Endothelial cell (in vitro differentiated cells): ENCODE measurements at places on chromosomes 11 and 22.

GRCh38 chr11:78228467-78228866, 39.7 kb downstream of the USP35 start:
- DNase-seq = peak; percentile 51

GRCh38 chr11:61477727-61478148, 30.8 kb upstream of the LRRC10B start:
- DNase-seq = peak; percentile 69

DNA sequence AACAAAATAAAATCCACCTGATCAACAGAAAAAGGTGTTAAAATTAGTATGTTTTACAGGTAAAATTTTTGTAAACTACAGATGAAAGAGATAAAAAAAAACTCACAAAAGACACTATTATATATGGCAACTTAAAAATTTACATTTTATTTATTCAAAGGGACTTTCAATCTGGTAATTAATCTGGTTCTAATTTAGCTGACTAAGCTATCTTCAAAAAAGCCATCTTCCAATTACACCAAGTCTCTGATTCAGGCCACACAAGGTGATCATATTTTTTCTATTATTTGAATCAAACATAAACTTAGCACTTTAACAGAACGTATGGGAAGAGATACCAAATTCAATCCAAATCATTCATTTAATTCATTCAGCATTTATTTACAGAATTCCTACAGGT, 7.6 kb downstream of the MRE11 start:
- DNase-seq = no peak

DNA sequence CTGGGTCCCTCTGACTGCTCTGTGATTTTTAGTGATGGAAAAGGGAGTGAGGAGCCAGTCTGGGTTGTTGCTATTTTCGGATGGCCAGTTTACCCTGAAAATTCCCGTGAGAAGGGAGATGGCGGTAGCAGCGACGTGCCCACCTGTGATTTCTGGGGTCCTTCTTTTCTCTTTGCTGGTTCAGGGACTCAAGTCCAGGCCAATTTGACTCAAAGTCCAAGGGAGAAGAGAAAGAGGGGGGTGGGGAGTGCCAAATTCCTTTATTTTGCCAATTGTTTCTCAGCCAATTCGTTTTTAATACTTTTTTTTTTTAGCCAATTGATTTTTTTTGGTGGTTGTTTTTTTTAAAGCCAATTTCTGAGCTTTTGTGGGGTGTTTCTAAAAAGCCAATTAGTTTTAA, 6.9 kb downstream of the IGF2 start:
- DNase-seq = no peak

DNA sequence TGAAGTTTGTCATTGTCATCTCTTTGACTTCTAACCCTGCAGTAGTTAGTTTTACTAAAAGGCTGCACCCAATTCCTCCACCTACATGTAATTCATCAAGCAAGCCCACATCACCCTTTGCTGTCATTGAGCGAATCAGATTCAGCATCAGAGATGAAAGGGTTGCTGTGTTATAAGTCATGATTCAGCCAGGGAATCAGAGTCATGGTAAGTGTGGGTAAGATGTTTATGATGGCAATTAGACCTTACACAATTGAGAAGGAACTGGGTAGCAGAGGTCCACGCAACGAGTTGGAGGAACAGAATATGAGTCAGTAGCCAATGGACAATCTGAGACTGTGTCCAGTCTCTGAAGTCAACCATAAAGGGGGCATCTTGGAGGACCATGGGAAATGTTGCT, 162.8 kb upstream of the SNX19 start:
- no peak for DNase-seq

- DNase-seq = no peak
Measured at GRCh38 chr11:27300974-27301373, 62.0 kb downstream of the CCDC34 start.

- no peak for DNase-seq
Measured at GRCh38 chr22:38223289-38223960, 21.6 kb downstream of the MAFF start.

DNA sequence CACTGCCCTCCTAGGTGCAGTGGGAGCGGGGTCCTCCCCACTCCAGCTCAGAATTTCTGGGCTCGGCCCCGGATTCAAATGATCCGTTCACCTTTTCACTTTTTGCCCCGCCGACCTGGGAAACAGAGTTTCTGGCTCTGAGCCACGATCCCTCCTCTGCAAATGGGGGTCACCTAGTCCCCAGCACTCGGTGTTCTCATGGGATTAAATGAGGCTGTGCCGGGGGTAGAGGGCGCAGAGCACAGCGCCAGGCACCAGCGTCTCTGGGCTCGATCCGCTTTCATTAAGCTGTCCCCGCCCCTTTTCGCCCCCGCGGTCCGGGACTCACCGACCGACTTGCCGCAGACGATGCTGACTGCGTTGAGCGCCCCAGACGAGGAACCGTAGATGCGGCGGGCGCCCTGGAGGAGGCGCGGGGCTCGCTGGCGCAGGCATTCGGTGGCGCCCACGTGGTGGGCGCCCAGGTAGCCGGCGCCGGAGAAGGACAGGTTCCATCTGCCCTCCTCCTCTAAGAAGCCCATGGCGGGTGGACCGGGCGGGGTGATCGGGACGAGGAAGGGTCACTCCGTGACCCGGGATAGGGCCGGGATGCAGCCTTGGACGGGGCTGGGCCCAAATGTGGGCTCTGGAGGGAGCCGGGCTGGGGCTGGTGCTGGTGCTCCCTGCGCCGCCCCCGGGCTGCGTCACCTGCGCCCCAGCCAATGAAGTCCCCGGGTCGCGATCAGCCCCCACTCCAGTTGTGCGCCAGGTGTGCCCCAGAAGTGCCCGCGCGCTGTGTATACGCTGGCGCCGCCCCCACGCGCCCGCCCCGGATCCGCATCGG, at the start of gene PNPLA5:
Gene PNPLA5 (minus strand): TSS at position 654 of the 823 bp plus-strand sequence. CDS start 133 bp downstream, at position 521.
- no peak for DNase-seq

GRCh38 chr11:130451231-130452019, 3.0 kb downstream of the ADAMTS15 start:
- DNase-seq = no peak

GRCh38 chr11:32894149-32894827, 1.7 kb downstream of the QSER1 start:
- DNase-seq = peak; percentile 22

- DNase-seq = no peak
Measured at GRCh38 chr11:125925247-125925740, 20.6 kb upstream of the VSIG10L2 start.

GRCh38 chr11:128351168-128351567, 236.2 kb downstream of the ETS1 start:
- no peak for DNase-seq

- no peak for DNase-seq
Measured at GRCh38 chr22:40721266-40721665, 42.0 kb downstream of the MCHR1 start.

DNA sequence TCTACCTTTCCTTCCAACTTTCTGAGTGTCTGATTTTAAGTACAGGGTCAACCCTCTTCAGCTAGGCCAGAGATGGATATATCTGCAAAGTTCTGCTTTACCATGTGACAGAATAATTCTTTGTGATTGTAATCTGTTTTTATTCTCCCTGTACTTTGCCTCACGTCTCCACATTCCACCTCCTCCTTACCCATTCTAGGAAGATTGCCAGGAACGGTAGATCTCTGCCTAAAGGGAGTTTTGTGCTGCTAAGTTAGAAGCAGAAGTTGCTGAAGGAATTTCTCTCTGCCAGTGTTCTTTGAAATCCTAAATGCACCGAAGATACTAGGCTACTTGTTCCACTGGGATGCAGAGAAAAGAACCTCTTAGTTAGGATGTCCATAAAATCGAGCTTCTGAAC, 20.7 kb upstream of the FAM181B start:
- no peak for DNase-seq

DNA sequence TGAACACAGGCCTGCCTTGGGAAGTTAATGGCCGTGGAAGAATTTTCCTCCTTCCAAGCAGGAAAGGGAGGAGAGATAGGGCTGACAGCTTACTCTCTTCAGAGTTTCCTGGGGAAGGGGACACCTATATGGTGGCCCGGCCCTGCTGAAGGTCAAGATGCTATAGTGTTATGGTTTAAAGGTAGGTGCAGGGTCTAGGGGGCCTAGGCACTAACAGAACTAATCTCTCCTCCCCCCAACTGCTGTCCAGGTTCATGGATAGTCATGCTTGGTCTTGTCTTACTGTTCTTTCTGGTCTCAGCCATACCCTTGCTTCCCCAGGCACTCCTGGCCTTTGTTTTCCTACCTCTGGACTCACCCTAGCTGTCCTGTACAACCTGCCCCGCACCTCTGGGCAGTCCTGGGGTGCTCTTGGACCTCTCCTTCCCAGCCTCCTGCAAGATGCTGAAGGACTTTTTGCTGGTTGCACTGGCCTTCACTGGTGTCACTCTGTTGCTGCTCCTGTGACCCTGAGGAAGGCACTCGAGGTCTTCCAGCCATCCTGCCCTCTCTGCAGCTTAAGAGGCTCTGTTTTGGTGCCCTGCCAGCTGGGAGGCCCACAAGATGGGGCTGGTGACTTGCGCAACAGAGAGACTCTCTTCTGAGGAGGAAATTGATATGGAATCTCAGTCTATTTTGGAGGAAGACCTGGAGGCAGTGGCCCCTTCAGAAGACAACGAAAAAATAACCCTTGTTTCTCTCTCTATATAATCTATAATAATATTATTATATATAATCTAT, 17.9 kb downstream of the SEC14L3 start:
- DNase-seq = peak; percentile 30

- DNase-seq = no peak
Measured at GRCh38 chr11:129698212-129698611, 117.4 kb upstream of the TMEM45B start.

GRCh38 chr11:33926671-33927552, 35.0 kb upstream of the LMO2 start:
- no peak for DNase-seq

GRCh38 chr11:43942662-43943371, 380 bp downstream of the C11orf96 start:
- DNase-seq = peak; percentile 22

GRCh38 chr11:10567446-10567845, 1.0 kb downstream of the LYVE1 start:
- DNase-seq = no peak

GRCh38 chr22:44520465-44521094, 22.5 kb upstream of the RTL6 start:
- no peak for DNase-seq

DNA sequence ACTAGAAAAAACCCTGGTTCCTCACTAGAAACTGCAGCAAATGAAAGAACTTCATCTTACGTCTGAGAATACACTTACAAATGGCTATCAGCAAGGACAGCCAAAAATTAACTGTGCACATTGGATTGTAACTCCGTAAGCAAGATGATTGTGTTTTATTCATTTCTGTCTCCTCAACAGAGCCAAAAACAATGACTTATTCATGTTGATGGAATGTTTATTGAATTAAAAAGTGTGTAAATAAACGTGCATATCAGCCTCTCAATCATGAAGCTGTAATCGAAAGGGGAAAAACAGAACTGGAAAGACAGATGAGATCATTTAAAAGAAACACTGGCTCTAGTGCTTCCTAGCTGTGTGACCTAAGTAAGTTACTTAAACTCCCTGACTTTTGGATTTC, 307.5 kb upstream of the ZC3H12C start:
- DNase-seq = no peak

- no peak for DNase-seq
Measured at GRCh38 chr11:10459029-10459970, 4.2 kb downstream of the AMPD3 start.

DNA sequence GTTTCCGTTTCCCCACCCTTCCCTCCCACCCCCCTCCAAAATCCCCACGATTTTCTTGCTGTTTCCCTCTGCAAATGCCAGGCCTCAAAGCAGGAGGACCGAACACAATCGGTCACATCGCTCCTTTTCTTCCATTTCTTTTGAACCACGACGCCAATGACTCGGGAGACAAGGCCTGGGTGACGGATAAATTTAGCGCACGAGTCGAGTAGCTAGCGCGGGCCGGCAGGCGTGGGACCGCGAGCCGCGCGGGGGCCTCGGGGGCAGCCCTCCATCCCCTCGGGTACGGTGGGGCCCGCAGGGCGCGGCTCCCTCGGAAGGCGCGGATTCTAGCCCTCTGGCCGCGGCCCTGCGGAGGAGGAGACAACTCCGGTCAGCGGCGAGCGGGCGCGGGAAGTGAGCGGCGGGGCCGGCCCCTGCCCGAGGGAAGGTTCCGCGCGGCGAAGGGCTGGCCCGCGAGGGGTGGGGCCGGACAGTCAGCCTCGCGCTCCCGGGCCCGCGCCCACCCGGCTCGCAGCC, 414 bp downstream of the JOSD1 start:
- DNase-seq = peak; percentile 68

- DNase-seq = no peak
Measured at GRCh38 chr11:116953530-116954285, 116.3 kb upstream of the APOA1 start.
